Activated CD4-positive, CD25-positive, alpha-beta regulatory T cell treated with anti-CD3 and anti-CD28 coated beads, Interleukin-2, amount 50 U/mL, for 72 hours (primary cell): ENCODE measurements at places on chromosomes 12 and 14.

DNA sequence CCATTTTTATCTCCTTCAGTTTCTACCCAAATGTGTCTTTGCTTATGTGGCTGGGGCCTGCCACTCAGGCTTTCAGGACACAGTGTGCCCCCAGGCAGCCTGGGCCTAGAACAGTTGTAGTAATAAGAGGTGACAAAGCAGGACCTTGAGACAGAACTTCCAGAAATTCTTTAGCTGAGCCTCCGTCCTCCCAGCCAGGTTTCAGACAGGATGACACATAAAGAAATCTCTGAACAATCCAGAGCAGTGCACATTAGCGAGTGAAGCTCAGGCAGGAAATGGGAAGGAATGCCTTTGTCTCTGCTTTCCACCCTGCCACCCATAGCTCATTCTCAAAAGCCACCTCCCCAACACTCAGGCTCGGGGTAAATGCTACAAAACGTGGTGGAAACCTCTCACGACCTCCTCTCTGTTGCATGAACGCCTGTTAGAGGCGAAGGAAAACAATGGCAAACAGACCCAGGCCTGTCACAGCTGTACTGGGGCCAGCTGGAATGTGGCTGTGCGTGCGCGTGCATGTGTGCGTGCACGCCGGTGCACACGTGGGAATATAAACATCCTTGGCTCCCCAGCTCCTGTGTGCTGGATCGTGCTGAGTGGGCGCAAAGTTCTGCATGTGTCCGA lies 286.7 kb downstream of the ZFP36L1 start:
- no peak for DNase-seq

DNA sequence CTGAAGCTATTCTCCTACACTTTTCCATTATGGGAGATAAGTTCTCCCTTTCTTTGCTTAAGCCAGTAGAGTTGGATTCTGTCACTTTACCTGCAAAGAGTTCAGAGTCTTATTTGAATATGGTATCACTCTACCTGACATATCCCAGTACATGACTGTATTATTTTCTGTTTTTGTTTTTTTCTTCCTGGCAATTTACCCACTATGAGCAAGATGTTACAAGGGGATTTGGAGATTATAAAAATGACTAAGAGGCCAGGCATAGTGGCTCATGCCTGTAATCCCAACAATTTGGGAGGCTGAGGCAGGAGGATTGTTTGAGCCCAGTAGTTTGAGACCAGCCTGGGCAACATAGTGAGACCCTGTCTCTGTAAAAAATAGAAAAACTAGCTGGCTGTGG lies 46.4 kb upstream of the CHST11 start:
- DNase-seq = no peak

GRCh38 chr12:102043928-102044327 lies 17.9 kb downstream of the WASHC3 start:
- DNase-seq = no peak

- no peak for DNase-seq
These were observed 34.2 kb upstream of the KTN1 start for GRCh38 chr14:55545779-55546178.
